Brain (organoid and tissue), 16 donors: ENCODE measurements at places on chromosomes 1 and 21. TPM values are rescaled to one million over a fixed set of nuclear protein-coding genes. Genes with fewer than 3 reads are reported as not detected.

SPATC1L gene
- polyA plus RNA-seq: 44.7 TPM

VPS45 gene
- 35.0 TPM for polyA plus RNA-seq

APOBEC4 gene
- polyA plus RNA-seq: not detected

RIMKLA gene
- polyA plus RNA-seq: 29.9 TPM

OR14K1 gene
- not detected for polyA plus RNA-seq

ITPKB gene
- polyA plus RNA-seq: 85.7 TPM

ELAPOR1 gene
- 205 TPM for polyA plus RNA-seq

PERM1 gene
- not detected for polyA plus RNA-seq

PKN2 gene
- polyA plus RNA-seq: 5.1 TPM

TDRD10 gene
- polyA plus RNA-seq: 0.27 TPM

MROH9 gene
- not detected for polyA plus RNA-seq

DENND2C gene
- 0.22 TPM for polyA plus RNA-seq

GRCh38 chr1:200294241-200294640, 115.6 kb downstream of the ZNF281 start:
- DNase-seq: no peak

DNA sequence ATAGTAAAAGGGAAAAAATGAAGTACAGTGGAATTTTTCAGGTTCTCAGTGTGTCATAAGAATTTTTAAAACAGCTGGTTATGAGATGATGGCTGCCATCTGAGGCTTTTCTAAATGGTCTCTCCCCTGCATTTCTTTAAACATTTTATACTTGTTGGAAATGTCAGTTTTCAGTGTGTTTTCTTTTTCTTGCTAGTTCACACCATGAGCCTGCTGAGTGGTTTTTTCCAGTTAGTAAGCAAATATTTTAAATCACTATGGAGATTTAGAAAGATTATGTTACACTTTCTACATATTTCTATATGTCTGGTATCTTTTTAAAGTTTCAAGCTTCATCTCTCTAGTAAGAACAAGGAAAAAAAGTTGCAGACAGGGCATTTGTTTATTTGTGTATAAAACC, 9.6 kb downstream of the RBM15 start:
- no peak for DNase-seq

DNA sequence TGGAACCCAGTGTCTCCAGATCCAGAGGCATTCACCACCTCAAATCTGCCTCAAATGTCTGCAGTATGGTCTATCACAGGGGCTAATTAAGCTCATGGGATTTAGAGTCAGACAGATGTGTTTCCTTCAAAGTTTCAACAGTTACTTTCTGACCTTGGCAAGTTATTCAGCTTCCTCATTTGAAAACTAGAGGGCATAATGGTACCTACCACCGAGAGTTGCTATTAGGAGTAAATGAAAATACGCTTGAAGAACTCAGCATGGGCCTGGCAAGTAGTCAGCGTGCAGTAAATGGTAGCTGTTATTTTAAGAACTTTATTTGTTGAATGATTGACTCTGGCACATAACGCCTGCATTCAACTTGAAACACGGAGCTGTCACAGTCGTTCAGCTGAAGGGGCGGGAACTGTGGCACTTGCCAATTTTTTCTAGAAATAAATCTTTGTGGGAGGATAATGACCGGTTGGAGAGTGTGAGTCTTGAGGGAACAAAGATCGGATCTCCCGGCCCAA, 1.2 kb upstream of the CAP1 start:
- peak; percentile 80 for DNase-seq

- peak; percentile 46 for DNase-seq
Observed at GRCh38 chr1:185775501-185775900, 41.3 kb downstream of the HMCN1 start.

DNA sequence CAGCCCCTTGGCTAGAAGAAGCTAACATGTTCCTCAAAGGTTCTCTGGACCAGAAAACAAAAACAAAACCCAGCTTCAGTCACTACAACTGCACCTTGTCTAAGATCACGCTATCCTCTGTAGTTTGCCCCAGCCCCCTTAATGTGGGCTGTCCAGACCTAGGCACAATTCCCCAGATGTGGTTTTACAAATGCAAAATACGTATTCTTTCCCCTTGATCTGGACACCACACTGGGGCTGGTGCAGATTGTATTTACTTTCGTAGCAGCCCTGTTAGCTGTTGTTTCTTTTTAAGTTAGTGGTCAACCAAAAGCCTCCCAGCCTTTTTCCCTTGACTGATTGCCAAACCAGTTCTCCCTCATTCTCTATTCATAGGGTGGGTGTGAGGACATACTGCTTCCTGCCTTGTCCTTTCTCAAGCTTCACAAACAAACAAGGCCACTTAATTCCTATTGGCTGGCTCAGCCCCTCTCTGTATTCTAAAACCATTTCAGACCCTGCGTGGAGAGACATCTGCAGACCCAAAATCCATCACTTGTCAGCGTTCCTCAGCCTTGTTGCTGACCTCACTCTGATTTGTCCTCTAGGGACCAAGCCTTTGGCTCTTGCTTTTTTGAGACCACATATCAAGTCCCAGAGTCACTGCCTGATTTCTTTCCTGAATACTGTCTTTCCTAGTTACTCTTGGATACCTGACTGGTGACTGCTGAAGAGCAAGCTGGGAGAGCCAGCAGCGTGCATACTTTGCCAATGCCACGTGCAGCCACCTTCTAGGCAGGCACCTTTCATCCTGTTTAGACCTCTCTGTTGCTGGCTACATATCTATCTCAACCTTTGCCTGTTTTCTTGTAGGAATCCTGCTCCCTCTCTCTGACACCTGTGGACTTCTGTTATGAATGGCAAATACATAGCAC, 96.4 kb upstream of the RAB3GAP2 start:
- no peak for DNase-seq

DNA sequence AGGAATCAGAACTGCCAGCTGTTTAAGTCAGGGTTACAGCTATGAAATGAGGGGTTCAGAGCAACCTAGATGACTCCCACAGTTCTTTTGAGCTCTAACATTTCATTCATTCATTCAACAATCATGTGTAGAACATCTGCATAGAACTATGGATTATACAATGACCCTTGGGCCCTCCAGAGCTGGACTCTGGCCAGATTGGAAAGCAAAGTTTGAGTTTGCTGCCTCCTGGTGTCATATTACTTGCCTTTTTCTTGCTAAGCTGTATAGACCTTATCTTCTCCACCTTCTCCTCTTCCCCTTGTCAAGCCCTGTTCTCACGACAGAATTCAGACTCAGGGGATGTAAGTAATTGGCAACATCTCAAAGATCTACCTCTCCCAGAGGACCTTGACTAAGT, 4.0 kb downstream of the CASQ2 start:
- DNase-seq: no peak

GRCh38 chr1:114116086-114116485, 37.6 kb downstream of the SYT6 start:
- no peak for DNase-seq

DNA sequence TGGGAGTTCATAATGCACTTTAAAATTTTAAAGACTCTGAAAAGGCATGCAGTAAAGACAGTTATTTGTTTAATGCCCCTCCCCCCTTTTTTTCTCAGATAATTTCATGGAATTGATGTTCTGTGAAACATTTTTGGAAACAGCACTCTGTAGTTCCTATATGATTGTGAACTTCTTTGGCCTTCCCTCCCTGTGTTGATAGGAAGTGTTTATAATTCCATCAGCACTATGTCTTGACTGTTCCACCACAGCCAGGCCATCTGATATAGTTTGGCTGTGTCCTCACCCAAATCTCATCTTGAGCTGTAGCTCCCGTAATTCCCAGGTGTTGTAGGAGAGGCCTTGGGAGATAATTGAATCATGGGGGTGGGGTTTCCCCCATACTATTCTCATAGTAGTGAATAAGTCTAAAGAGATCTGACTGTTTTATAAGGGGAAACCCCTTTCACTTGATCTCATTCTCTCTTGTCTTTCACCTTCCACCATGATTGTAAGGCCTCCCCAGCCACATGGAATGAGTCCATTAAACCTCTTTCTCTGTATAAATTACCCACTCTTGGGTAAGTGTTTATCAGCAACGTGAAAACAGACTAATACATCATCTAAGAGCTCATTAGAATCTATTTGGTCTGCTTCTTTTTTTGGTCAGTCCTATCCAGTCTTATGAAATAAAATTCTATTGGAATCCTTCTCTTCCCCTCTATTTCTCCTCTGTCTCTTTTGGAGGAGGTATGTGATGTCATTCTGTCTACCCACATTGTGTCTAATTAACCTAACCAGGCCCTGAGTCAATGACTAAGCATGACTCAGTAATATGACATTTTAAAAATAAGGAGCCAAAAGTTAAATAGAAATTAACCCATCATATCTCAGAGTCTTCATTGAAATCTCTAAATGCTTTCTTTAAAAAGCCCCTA, 8.9 kb downstream of the CCDC185 start:
- no peak for DNase-seq

- no peak for DNase-seq
Observed at GRCh38 chr1:203410182-203410900, 59.4 kb upstream of the FMOD start.

DNA sequence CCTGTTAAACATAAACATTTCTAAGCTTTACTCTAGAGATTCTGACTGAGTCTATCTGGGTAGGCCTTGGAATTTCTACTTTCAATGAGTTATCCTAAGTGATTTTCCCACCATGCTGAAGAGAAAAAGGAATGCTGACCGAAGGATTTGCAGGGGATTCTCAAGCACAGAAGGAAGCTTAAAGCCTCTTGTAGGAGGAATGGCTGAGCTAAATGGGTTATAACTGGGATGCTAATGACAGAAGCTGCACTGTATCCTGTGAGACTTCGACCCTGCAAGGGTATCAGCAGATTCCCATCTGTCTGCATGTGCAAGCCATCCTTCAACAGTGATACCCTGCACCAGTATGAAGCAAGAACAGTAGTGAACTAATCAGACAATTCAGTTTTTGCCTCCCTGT, 35.4 kb downstream of the SLC35D1 start:
- DNase-seq: no peak

DNA sequence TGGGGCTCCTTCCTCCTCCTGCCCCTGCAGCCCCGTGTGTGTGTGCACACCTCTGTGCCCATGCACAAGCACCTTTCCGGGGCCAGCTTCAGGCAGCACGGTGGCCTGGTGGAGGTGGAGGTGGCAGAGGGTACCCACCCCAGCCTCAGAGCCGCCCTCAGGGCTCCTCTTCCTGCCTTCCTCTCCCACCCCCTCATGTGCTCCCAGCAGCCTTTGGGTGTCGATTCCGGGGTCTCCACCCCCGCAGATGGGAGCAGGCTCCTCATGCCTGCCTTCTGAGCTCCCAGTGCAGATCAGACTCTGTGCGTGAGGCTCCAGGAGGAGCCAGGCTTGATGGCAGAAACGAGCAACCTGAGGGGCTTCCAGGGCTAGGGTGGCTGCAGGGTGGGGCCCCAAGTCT, 29.2 kb upstream of the PLCH2 start:
- DNase-seq: no peak

DNA sequence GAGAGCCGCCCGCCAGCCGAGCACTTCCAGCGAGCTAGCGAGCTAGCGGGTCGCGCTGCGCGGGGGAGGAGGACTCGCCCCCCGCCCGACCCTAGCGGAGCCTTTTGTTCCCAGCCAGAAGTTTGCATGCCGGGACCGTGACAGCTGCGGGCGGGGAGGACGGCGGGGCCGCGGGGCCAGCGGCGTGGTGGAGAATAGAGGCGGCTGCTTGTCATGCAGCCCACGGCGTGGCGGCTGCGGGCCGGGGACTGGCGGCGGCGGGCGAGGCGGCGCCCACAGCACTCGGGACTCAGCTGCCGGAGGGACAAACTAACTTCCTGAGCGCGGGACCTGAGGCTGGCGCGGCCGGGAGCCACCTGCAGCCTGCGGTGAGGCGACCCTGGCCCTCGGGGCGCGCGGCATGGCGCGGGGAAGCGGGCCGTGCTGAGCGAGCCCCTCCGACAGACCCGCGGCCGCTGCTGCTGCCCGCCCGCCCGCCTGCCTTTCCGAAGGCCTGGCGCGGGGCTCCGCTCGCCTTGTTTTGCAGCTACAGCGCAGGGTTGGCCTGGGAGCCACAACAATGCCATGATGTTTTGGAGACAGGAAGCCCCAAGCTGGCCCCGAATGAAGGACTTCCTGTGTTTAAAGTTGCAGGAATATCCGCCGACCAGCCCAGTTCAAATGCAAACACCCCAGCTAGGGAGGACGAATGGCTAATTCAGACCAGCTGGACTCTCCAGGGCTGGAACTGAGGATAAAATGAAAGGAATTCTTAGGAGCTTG, 82.2 kb upstream of the BMP8A start:
- peak; percentile 65 for DNase-seq

- DNase-seq: no peak
Observed at GRCh38 chr1:5709461-5709975, 282.7 kb downstream of the NPHP4 start.

- DNase-seq: no peak
Observed at GRCh38 chr1:8477983-8478362, 160.1 kb downstream of the SLC45A1 start.

GRCh38 chr1:245480393-245481120, 325.8 kb downstream of the KIF26B start:
- no peak for DNase-seq

- no peak for DNase-seq
Observed at GRCh38 chr1:46520063-46520911, 30.7 kb downstream of the DMBX1 start.

- DNase-seq: no peak
Observed at GRCh38 chr1:203368624-203369451, 17.9 kb upstream of the FMOD start.

GRCh38 chr1:40633931-40634376, 31.5 kb downstream of the RIMS3 start:
- DNase-seq: peak; percentile 27

DNA sequence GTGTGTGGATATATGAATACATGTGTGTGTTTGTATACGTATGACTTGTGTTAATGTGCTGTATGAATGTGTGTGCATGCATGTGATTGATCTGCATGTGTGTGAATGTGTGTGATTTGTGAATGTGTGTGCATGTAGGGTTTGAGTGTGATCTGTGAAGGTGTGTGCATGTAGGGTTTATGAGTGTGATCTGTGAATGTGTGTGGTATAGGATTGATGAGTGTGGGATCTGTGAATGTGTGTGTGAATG, 88.2 kb downstream of the STUM start:
- no peak for DNase-seq

- DNase-seq: no peak
Observed at GRCh38 chr1:194865383-194865782, 1679.0 kb upstream of the B3GALT2 start.

- no peak for DNase-seq
Observed at GRCh38 chr1:1217621-1218523, 3.9 kb upstream of the TNFRSF4 start.

- no peak for DNase-seq
Observed at GRCh38 chr1:101178341-101178687, 58.5 kb upstream of the S1PR1 start.
